ENCODE measurements at places on chromosomes 7 and 10. TPM values are rescaled to one million over a fixed set of nuclear protein-coding genes. Genes with fewer than 3 reads are reported as not detected.

DNA sequence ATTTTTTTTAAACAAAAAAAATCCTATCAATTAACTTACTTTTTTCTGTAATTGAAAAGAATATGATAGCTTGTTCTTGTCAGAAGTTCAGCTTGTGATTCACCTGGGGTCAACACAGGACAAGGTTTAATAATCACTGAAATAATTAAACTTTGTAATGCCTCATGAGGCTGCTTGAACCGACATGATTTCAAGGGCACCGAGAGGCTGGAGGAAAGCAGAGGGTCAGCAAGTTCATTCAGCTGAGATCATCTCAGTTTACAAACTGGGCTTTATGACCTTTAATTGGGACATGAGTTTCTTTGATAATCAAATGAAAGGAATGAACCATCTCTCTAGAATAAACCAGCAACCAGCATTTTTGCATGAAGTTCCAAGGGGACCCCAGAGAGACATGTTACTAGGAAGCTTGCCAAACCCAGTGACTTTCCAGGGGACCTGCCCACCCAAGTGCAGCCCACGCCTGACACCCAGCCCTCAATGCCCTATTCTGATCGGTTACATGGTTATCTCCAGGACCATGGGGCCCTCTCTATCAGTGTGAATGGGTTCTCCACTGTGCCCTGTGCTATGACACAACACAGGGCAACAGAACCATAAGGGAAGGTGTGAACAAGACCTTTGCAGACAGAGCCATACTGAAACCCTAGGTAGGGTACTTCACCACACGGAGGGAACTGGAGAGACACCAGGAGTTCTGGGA, 7.8 kb upstream of the CYP3A4 start:
- no peak for DNase-seq

DNA sequence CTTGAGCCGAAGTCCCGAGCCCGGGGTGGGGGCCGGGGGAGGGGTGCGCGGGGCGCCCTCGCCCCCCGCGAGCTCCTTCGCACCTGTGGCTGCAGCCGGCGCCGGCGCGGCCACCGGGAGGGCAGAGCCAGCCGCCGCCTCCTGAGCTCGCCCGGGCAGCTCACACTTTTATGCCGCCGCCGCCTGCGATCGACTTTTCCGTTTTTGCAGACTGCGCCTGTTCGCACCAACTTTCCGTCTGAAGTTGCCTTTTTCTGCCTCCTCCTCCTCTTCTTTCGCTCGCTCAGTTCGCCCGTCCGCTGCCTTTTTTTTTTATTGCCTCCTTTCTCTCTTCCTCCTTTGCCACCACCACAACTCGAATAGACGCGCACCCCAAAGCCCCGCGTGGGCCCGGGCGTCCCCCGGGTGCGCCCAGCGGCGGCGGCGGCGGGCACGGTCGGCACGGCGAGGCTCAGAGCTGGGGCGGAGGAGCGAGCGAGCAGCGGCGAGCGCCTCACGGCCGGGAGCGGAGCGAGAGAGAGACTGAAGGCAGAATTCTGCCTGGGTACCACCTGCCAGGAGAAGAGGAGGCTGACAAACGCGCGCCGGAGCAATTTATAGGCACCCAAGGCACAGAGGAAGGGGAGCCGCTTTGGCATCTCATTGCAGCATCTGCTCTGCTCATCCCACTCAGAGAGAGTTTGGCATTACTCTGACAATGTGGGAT, at the start of gene C1QL3:
Gene C1QL3, minus strand, starts transcription at position 569 of the 706 bp plus-strand sequence. CDS start 814 bp downstream, outside the sequence.
- DNase-seq, result no peak

- no peak for DNase-seq
Observed at GRCh38 chr10:125455431-125455830, 227.5 kb downstream of the TEX36 start.

DNA sequence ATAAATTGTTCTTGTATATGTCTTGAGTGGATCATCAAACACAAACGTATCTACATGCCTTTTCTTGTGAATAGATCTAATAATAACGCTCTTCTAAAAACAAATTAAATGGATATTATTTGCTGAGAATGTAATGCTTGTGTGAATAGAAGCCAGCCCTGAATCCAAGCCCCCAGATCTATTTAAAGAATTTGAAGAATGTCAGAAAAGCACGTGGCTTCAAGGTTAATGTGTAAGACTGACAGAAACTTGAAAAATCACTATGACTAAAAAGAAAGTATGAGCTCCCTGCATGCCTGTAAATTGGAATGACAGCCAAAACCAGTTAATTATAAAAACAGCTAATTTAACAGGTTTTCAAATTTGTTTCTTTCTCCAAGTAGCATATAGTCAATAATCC, 43.2 kb upstream of the ATRNL1 start:
- no peak for DNase-seq

DNA sequence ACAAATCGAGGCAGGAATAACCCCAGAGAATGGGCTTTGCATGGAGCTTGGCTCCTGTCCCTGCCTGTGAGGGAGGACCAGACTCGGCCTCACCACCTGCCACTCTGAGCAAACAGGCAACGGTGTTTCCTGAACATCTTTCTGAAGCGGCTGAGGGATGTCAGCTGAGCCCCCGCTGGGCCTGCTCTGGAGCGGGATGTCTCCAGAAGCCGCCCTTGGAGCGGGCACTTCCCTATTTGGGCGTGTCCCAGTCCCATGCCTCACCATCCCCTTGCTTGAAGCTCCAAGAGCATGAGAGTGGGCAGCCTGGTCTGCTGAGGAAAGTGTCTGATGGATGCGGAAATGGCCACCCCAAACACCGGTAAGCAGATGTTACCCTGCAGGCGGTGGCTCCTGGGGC, 10.2 kb downstream of the ALKBH4 start:
- DNase-seq, result no peak

Gene CTAGE6
- total RNA-seq, result not detected

Gene SPACDR
- total RNA-seq, result 1.5 TPM

Data from Karpas-422 (cell line).